ENCODE measurements at places on chromosomes 1 and 21.
A peak's percentile ranks its signal among the peaks of the same experiment; 100 is the strongest.

- DNase-seq = no peak
These were observed 119.1 kb upstream of the DMRTA2 start for GRCh38 chr1:50542362-50542761.

DNA sequence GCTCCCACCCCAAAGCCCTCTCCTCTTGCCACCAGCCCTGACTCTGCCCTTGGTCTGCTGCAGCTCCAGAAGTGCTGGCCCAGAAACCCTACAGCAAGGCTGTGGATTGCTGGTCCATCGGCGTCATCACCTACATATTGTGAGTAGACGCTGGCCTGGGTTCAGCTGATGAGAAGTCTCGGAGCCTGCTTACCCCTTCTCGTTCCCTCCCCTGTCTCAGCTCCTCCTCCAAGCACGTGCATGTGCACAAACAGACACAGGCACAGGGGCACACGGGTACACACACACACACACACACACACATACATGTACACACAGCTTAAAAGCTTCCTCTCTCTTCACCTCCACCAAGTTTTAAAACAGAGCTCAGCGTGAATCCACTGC is 24.3 kb downstream of the CAMK1G start:
- no peak for DNase-seq

GRCh38 chr1:30411206-30411605 is 312.2 kb downstream of the MATN1 start:
- no peak for DNase-seq

GRCh38 chr1:208172423-208173145 is 71.6 kb downstream of the PLXNA2 start:
- no peak for DNase-seq

DNA sequence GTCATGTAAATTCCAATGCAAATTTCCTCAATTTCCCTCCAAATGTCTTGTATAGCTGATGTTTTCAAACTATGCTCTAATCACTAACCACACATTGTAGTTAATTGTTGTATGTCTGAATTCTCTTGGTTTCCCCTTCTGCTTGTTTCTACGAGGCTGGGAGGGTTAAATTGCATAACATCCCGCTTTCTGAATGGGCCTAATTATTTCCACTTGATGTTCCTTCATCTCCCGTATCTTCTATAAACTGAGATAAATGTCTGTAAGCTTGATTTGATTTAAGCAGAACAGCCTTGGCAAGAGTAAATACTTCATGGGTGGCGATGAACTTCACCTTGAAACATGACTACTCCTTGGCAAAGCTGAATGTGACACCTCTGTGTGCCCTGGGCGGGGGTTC is 72.2 kb downstream of the SERINC2 start:
- DNase-seq = no peak

DNA sequence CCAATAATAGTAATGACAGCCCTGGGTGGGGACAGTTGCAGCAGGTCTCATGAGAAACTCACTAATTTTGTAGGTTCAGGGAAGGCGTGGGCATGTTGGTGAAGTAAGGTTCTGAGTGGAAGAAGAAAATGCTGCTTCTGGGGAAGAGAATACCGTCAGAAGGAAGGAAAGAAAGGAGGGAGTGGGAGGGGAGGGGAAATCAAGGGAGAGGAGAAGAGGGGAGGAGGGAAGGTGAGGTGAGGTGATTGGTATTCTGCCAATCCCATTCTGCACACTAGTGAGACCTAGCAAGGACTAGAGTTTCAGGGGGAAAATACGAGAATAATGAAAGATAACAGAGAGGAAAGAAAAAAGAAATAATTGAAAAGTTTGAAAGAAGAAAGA is 32.4 kb upstream of the MGST3 start:
- peak; percentile 61 for DNase-seq

Data from DMS53 (cell line).